Activated naive CD8-positive, alpha-beta T cell treated with anti-CD3 and anti-CD28 coated beads, Interleukin-2, amount 50 U/mL, for 16 hours (primary cell): ENCODE measurements at places on chromosomes 7 and 10.

DNA sequence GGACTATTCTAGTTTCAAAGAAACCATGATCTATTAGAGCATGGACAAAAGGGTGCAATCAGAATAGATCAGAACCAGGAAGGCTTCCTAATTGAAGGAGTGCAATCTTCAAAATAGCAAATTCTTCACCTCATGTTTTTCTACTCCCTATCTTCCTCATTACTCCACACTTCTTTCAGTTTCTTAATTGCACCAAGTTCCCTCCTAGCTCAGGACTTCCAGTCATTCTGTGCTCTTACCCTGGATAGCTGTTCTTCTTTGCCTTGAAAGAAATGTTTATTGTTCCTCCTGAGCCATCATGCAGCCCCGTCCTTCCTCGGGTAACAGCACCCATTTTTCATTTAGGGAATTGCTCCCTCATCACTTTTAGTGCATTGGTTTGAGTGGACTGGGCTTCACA lies 23.1 kb downstream of the TRPV5 start:
- DNase-seq, result no peak

GRCh38 chr7:66138994-66139752 lies 24.5 kb downstream of the CRCP start:
- DNase-seq, result no peak

- DNase-seq, result no peak
These were observed 177.0 kb upstream of the AKR1E2 start for GRCh38 chr10:4648999-4649398.

DNA sequence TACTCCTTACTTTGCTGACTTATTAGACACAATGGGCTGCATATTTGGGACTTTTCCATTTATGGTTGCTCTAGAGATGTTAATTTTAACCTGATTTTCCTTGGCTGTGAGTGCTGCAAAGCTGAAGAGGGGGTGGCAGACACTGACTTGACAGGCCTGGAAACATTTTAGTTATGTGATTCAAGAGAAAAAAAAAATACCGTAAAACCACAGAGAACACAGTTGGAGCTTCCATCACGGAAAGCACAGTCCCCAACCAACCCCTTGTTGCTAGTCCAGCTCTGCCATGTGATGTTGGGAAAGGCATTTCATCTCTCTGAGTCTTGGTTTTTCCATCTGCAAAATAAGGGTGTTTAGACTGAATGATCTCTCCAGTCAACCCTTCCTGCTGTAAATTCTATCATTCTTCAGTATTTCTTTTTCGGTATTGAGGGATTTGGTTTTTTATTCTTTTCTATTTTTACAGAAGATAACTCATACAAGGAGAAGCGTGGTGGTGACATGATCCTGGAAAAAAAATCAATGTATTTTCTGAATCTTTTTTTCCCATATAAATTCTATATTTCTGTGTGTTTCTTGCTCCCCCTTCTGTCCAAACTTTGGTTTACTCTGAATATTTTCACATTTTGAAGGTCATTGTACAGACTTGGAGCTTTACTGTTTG lies 246.1 kb downstream of the REEP3 start:
- no peak for DNase-seq

DNA sequence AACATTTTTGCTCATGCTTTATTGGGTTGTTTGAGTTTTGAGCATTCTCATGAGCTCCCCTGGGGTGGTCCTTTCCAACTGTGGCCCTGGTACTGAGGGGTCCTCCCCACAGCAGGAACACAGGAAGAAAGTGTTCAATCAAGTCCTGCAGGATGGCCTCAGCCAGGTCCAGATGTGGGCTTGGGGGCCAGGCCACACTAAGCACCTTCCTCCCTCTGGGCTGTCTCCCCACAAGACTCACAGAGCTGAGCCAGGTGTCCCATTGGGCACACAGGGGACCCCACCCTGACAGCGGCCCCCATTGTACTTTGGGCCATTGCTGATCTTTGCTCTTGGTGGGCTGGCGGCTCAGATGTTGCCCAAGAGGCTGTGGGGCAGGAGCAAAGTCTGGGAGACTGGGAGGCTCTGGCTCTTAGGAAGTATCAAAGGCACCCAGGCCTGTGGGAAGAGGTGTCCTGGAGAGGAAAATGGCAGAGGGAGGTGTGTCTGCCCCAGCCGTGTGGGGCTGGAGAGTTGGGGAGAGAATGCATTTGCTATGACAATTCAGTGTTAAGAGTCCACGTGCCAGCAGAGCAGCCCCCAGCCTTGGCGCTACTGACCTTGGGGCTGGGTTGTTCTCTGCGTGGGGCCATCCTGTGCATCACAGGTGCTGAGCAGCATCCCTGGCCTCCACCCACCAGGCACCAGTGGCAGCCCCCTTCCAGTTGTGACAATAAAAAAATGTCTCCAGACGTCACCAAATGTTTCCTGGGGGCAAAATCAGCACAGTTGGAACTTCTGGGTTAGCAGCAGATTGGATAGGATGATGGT lies 17.8 kb downstream of the SCART1 start:
- DNase-seq, result no peak

DNA sequence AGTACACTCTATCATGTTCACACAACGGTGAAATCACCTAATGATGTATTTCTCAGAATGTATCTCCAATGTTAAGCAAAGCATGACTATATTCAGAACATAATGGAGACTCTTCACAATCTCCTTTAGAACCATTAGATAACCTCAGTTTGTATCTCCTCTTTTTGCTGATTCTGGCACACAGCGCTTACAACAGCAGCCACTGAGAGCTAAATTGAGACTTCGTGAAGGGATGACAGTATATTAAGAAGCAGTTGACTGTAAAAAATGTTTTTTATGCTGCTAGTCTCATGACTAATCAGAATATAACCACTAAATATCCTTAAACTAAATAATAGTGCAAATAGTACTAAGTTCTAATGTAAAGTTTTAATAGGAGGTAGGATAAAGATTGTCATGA lies 46.9 kb downstream of the KMT2E start:
- DNase-seq, result no peak

GRCh38 chr10:75801121-75801520 lies 369.7 kb downstream of the LRMDA start:
- no peak for DNase-seq

DNA sequence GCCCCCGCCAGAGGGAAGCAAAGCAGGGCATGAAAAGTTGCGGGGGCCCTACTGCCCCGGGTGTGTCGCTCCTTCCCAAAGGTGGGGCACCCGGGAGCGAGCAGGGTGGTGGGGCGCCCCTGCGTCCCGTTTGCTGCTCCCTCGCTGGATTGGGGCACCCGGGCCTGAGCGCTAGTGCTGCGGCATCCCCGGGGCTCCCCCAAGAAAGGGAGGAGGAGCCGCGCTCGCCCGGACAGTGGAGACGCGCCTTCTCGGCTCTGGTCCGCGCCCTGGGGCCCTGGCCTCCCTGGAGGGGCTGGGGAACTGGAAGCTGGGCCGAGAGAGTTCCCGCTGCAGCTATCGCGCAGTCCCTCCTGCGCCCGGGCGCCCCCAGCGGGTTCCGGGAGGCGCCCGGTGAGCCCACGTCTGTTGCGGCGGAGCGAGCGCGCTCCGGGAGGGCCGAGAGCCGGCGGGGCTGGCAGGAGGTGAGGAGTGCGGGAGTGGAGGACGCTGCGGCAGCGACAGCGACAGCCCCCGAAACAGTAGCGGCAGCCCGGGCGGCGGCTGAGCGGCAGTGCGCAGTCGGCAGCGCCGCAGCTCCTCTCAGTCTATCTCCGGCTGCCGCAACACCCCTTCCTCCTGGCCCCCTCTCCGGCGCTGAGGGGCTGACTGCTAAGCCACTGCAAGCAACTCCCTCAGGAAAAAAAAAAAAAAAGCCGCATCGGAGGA lies 504 bp upstream of the BMPER start:
- DNase-seq, result no peak

DNA sequence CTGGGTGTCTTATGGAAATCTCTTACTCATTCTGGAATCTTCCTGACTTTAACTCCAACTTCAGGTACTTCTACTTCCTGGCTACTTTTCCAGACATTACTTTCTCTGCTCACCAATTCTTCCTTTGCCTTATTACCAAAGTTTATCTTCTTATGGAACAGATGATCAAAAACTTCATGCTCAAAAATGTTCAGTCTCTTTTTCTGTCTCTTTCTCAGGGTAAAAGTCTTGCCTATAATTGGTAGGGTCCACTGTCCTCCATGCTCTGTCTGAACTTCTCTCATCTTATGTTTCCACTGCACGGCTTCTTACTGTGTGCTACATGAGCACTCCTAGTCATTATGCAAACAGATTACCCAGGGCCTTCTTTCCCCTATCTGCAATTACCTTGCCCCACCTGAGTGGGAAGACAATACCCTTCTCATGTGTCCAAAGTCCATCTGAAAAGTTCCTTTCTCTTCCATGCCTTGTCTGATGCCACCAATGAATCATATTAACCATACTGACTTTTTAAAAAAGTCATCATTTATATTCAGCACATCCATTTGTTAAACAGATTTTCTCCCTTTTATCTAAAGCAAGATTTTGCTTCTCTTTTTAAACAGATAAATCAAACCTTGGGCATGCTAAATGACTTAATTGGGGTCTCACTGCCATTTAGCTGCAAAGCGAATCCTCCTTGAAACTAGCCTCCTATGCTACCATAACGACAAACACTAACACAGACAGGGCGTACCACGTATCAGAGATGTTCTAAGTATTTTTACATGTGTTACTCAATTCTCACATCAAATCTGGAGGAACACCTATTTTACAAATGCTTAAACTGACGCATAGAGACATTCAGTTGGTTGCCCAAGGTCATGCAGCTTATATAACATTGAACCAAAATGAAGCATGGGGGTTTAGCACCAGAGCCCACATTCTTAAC lies 48.8 kb downstream of the SEMA3C start:
- DNase-seq, result no peak

DNA sequence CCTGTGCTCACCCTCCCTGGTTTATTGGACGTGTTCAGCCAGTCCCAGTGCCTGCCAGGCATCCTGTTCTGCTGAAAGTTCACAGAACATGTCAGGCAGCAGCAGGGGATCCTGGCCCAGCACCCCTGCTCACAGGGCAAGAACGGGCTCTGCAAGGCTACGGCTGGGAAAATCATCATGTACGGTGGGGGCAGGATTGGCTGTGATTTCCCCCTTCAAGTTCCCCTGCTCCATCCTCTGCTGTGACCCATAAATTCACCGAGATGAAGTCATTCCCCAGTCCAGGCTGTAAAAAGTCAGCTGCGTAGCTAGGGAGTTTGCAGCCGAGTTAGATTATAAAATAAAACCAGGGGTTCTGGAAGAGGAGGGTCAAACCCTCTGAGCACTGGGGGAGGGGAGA lies 484.1 kb upstream of the ZMIZ1 start:
- no peak for DNase-seq

- DNase-seq, result no peak
These were observed 186.4 kb downstream of the KIF20B start for GRCh38 chr10:89887830-89888229.

- DNase-seq, result no peak
These were observed 43.1 kb upstream of the GATAD1 start for GRCh38 chr7:92404170-92404614.

- DNase-seq, result no peak
These were observed 25.4 kb upstream of the PRXL2A start for GRCh38 chr10:80382989-80383388.
